ENCODE measurements at places on chromosomes 5 and 9.
A peak's percentile ranks its signal among the peaks of the same experiment; 100 is the strongest.

DNA sequence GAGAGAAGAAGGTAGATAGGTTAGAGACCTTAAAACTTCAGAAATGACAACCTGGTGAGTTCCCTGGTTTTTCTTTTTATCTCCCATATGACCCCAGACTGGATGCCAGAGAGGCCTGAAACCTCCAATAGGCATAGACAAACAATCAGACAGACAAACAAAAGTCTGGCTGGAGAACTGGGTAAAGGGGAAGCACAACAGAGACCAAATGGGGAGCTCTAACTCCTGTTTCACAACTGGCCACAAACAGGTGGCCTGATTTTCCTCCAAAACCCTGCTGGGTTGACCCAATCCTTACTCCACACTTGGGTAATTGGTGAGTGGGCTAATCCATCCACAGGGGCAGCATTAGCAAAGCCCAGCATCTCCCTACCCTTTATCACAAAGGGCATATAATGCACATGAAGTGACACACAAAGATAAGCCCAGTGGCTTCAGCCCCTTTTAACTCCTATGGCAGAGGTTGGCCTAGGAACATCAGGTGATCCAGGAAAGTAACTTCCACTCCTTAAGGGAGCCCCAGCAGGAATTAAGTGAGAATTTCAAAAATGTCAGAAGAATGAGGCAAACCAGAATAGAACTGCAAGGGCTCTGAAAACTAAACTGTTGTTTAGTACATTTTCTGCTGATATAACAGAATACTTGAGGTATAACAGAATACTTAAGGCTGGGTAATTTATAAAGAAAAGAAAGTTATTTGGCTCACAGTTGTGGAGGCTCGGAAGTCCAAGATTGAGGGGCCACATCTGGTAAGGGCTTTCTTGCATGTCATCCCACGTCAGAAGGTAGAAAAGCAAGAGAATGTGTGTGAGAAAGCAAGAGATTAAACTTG is 60.9 kb upstream of the ROR2 start:
- DNase-seq = no peak

- no peak for DNase-seq
Measured at GRCh38 chr5:159768243-159768642, 148.0 kb upstream of the ADRA1B start.

GRCh38 chr5:178576591-178577351 is 13.4 kb downstream of the COL23A1 start:
- no peak for DNase-seq

DNA sequence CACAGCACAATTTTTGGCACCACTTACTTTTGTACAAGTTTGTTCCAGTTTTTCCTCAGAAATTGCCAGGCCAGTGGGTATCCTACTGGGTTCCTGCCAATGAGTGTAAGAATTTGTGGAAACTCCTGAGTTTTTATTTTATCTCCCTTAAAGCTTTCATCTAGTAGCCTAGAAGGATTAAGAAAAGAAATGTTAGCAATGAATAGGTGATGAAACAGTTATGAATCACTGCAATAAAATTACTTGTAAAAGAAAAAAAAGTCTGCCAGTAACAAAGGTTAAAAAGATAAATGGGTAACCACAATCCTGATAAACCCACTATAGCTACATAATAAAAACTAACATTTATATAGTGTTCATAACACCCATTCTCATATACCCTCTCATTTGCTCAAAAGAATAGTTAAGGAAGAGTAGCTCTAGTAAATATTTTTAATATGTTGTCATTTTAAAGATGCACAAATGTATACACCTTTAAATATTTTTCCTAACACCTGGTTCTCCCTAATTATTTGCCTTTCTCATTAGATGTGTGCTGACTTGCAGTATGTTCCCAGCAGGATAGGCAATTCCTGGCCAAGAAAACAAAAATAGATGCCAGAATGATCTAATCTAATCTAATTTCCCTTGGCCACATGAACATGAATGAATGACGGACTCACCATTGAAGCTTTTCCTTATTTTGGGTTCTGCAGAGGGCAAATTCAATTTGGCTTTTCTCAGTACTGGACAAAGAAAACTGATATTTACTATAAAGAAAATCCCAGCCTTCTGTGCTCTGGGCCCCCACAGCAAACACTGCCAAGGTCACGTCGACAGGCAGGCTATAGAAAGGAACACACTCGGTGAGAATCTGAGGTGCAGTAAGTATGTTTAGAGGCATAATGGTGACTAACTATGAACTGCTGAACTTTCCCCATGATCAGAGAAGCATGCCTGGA is 26.4 kb downstream of the ERAP1 start:
- no peak for DNase-seq

GRCh38 chr5:78624011-78624541 is 24.5 kb downstream of the LHFPL2 start:
- no peak for DNase-seq

GRCh38 chr5:65394087-65394486 is 87.6 kb downstream of the ADAMTS6 start:
- DNase-seq = no peak

DNA sequence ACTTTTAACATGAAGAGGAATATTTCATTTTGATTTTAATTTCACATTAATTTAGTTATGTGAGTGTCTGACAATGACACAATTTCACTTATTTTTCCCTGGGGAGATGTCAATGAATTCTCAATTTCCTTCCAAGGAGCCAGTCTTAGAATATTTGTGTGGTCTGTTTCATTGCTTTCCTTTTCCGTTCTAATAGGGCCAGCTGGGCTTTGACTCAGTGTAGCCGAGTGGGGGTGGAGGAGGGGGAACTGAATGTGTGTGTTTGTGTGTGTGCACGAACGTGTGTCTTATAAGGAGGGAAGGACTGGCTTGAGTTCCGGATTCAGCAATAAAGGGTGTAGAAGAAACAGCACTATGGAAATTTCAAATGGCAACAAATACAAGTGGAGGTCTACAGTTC is 100.0 kb downstream of the BASP1 start:
- no peak for DNase-seq

DNA sequence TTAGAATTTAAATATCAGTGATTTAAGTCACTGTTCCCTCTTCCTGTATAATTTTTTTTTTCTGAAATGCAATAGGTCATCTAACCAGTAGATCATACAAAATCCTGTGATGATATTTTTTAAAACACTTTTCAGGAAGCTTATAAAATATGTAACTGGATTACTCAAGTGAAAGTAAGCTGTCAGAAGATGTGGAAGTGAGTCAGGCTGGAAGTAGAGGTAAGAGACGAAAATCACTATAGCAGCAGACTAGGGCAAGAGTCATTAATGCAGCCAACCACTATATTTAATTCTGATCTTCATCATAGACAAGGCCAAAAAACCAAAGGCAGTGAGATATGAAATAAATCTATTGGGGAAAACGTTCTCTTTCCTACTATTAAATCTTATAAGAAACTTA is 65.7 kb upstream of the C6 start:
- no peak for DNase-seq

DNA sequence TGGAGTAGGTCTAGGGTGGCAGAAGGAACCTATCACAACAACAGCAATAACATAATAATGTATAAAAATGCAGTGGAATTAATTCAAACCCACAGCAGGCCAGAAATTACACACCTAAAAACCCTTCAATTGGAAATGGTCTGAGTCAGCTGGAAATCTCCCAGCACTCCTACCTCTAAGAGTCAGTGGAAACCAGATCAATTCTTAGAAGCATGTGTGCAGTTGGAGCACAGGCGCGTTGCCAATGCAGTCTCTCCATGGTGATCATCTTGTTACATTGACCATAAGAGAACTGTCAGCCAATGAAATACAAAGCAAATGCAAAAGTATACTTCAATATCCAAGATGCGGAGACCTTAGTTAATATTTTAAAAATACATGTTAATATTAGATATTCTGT is 15.1 kb upstream of the CSNK1G3 start:
- DNase-seq = no peak

- no peak for DNase-seq
Measured at GRCh38 chr5:172678902-172679301, 37.8 kb downstream of the NEURL1B start.

- no peak for DNase-seq
Measured at GRCh38 chr9:97617939-97618416, 15.2 kb downstream of the TSTD2 start.

GRCh38 chr9:135380311-135380960 is 99.1 kb upstream of the PPP1R26 start:
- DNase-seq = no peak

DNA sequence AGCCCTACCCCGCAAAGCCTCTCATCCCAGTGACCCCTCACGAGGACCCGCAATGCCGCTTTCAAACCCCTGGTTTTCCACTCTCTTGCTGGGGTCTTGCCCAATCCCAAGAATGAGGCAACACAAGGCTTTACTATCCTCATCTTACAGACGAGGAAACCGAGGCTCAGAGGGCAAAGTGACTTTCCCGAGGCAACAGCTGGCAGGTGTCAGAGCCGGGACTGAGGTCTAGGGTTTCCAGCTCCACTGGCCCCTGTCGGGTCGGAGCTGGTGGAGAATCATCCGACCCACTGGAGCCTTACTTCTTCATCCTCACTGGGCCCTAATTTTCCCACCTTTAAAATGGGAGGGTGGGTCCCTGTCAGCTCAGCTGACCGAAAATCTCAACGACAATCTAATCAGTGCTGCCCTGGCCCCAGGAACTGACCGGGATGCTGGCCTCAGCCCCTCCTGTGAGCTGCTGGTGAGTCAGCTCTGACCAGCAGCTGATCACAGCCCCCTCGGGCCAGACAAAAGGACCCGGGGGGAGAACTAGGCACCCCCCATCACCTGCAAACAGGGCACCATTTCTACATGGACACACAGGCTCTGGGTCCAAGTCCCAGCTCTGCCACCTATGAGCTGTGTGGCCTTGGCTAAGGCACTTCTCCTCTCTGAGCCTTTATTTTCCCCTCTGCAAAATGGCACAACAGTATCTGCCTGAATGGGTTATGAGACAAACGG is 72.7 kb upstream of the STXBP1 start:
- DNase-seq = no peak

GRCh38 chr9:4507306-4508130 is 17.2 kb downstream of the SLC1A1 start:
- DNase-seq = no peak

- DNase-seq = no peak
Measured at GRCh38 chr5:149586708-149587318, 5.5 kb downstream of the ARHGEF37 start.

DNA sequence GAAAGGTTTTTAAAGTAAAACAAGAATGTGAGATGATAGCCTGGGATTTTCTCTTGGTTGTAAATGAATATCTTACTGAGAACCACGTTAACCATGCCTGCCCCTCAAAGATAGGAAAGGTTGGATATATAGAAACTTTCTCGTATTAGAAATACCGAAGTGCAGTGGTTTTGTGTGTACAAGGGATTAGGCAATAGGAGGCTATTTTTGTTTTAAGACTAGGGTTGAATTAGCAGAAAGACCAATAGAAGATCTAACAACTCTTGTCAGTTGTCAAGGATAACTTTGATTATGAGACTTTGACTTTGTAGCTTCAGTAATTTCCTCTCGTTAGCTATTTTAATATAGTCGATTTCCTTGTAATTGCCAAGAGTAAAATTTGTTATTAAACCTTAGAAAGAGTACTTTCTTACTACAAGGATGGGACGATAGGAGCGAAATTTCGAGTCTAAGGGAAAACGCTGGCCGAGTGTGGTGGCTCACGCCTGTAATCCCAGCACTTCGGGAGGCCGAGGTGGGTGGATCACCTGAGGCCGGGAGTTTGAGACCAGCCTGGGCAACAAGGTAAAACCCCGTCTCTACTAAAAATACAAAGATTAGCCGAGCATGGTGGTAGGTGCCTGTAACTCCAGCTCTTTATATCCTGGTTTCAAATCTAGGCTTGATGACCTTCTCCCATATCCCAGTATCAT is 838 bp downstream of the POLK start:
- no peak for DNase-seq

DNA sequence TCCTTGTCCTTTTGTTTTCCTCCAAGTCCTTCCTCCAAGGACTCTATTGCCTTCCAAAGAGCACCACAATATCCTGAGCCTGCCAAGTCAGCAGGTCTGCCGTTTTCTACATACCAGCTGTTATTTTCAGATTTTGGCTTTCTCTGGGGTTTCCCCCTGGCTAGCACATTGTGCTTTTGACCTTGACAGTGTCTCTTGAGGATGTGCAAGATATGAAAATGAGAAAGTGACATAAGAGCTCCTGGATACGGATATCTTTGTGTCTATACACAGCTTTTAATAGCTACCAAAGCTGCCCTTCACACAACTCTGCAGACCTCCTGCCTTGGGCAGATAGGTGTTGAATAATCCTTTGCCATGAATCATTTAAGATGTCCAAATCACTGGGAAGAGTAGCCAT is 67.0 kb downstream of the HAPLN1 start:
- DNase-seq = no peak

- DNase-seq = peak; percentile 15
Measured at GRCh38 chr5:80958616-80959015, 1.5 kb upstream of the RASGRF2 start.

GRCh38 chr5:10215366-10215765 is 34.3 kb downstream of the ATPSCKMT start:
- no peak for DNase-seq

- no peak for DNase-seq
Measured at GRCh38 chr5:33310451-33310850, 130.3 kb upstream of the TARS1 start.

All from NCI-H1417 treated with DMSO at 0.1 percent for 48 hours (cell line).